Hematopoietic multipotent progenitor cell (in vitro differentiated cells): ENCODE measurements at places on chromosomes 1 and 21. TPM values are rescaled to one million over a fixed set of nuclear protein-coding genes. Genes with fewer than 3 reads are reported as not detected.

DNA sequence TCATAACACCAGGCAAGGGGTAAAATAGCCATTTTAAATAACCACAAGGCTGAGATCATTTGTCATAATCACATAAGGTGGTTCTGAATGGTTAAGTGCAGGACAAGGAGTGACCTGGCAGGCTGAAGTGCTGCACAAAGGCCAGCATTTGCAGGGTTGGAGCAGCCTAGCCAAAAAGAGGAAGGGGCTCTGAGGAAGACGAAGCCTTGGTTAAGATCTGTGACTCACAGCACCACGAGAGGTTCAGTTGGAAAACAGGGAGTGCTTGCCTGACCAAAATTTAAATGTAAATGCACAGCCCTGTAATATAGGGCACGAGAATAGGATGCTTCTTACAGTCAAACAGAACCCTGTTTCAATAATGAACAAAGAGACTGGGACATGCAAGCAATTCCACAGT is 12.1 kb downstream of the ATP5PF start:
- DNase-seq, result peak; percentile 39

RPS6KA1 gene
- 90.5 TPM for total RNA-seq

OSCP1 gene
- 3.2 TPM for total RNA-seq

PTPRC gene
- total RNA-seq, result 281 TPM

DNA sequence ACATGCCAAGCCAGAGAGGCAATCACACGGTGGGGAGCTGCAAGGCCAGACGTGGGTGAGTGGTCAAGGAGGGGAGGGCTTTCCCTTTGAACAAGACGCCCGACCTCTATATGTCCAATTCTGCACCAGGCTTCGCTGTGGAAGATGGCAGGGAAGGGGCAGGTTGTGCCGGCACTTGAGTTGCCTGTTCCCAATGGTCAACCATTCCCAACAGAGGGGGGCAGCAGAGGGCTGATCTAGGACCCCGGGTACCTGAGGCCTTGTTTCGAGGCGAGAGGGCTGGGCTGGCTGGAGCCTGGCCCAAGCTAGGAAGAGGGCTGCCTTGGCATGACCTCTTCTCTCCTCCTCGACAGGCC is 64.9 kb downstream of the TMEM53 start:
- DNase-seq, result no peak

ZZZ3 gene
- total RNA-seq, result 29.4 TPM

GRCh38 chr1:147273409-147274336 is 31.2 kb downstream of the CHD1L start:
- DNase-seq, result peak; percentile 3

RGS1 gene
- total RNA-seq, result 13.7 TPM

GRCh38 chr1:29686012-29686930 is 449.9 kb downstream of the PTPRU start:
- DNase-seq, result no peak

LRRN2 gene
- total RNA-seq, result 1.3 TPM

DNA sequence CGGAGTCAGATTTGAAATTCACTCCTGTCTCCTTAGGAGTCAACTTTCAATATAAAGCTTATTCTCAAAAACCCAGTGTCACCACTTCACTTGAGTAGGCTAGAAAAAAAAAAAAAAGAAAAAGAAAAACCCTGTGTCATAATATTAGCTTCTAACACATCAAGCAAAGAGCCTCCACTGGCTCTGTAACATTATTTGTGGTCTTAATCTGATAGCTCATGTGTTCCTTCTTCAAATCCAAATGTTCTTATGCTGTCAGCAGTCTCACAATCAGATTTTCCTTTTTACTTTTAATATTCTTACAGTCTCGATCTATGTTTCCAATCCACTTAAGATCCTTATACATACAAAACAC is 26.1 kb upstream of the PSMG1 start:
- no peak for DNase-seq

TRIM17 gene
- total RNA-seq, result 0.27 TPM

GRCh38 chr1:92804721-92805201 is 19.9 kb upstream of the EVI5 start:
- peak; percentile 83 for DNase-seq

DNA sequence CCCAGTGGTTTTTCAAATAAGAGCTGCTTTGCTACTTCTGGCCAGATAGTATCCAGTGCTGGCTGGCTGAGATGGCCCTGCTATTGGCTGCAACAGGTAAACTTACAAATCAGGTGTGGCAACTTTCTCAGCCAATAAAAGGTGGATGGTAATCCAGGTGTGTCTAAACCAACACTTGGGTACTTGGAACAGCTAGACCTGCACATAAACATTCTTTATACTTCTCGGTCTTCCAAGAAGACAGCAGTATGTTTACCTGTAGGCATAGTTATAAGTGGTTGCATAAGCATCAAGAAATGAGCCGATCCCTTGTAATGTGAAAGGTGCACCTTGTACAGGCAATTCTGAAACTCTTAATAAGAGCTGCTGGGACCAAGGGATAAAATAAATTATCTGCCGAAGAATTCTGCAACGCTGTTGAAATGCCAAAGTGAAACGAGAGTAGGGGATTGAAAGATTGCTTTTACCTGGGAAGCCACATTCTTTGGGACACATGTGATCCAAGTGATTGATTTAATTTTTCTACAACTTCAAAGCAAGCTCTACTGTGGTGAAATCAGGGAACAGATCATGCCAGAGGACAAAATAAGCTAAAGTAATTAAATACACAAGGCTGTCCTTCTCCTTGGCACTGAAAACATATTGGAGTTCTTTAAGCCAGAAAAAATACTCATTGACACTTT is at the start of gene CLDN8:
Gene CLDN8, minus strand, starts transcription at position 57 of the 683 bp plus-strand sequence. CDS start 172 bp downstream, outside the sequence.
- DNase-seq, result no peak

DNA sequence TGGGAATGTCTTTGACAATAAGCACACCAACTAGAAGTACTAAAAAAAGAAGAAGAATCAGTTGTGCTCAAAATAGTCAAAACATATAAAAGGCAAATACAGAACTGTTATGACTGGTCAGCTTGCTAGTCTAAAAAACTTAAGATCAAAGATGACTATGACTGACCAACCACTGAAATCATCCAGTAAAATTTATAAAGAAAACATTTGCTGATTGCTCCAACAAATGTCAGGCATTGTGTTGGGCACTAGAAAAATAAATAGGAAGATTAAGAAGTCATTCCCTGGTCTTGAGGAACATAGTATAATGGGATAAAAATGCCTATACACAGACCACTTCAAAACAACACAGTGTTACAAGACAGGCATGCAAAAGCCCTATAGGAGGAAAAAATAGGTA is 9.3 kb upstream of the ANGPTL3 start:
- no peak for DNase-seq

CNTN2 gene
- under 0.01 TPM for total RNA-seq

CHRNB2 gene
- total RNA-seq, result not detected

DNASE2B gene
- not detected for total RNA-seq

GRCh38 chr1:85290826-85291225 is 14.4 kb upstream of the BCL10 start:
- DNase-seq, result no peak

DNA sequence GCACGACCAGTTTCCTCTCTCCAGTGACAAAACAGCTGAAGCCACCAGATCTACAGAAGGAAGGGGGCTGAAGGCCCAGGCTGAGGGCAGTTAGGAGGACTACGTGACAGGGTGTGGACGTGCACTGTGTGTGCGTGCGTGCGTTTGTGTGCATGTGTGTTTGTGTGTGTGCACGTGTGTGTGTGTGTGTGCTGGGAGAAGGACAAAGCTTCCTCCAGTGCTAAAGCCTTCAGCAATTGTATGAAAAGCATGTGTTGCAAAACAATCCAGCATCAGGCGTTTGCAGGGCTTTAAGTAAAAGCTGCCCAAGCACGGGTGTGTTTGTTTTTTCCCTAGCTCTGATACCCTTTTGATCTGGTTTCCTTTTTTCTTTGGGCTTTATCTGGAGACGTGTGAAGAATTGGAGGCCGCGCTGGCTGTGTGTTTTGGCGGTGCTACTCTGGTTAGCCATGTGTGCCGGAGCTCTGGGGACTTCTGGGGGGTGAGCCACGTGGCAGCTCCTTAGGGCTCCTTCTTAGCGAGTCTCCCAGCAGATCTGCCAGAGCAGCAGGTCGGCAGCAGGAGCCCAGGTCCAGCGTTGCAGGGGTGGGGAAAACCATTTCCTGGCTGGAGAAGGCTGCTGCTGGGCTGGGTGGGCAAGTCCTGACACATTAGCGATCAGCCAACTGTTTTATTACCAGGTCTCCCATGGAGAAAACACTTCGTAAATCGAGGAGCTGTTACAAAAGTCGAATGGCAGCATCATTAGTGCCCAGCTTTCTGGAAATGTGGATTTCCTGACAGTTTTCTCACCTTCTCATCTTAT is 73.4 kb downstream of the UCK2 start:
- DNase-seq, result no peak

- DNase-seq, result peak; percentile 15
Measured at GRCh38 chr1:69499203-69499803, 68.4 kb upstream of the LRRC7 start.

DNA sequence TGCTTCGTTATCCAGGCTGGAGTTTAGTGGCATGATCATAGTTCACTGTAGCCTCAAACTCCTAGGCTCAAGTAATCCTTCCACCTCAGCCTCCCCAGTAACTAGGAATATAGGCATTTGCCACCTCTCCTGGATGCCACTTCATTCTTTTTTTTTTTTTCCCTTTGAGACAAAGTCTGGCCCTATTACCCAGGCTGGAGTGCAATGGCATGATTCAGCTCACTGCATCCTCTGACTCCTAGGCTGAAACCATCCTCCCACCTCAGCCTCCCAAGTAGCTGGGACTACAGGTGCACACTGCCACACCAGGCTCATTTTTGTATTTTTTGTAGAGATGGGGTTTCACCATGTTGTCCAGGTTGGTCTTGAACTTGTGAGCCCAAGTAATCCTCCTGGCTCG is 19.3 kb downstream of the OSBPL9 start:
- DNase-seq, result no peak

DNA sequence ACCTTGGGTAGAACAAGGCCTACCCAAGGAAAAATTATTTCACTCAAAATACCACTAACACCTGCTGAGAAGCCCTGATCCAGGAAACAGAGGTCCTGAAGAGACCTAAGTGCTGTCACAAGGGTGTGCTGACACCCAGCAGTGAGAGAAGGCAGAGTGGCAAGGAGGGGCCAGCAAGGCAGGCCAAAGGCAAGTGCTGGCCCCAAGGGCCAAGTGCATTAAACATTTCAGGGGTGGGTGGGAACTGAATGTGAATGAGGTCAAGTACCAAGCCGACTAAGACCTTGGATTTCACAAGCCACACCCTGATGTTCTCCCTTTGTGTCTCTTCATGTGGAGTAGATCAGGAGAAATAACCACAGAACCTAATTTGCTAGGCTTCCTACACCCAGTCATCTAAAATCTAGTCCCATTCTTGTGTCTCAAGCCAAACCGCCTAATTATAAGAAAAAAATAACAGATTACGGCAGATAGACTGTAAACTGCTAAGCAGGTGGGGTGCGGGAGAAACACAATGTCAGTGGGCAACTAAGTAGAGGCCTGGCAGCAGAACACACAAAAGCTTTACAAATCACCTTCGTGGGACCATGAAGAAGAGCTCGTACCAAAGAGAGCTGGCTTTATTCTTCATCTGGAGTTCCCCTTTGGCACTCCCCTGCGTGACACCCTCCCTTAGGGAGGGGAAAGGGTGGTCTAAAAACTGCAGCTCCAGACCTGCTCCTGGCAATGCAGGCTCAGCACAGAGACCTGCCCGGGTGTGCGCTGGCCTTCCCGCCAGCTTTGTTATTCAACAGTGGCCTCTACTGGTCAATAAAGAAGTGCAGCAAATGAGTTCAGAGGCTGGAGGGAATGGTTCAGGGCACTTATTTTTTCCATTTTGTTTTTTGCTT is 8.7 kb downstream of the UBE2G2 start:
- DNase-seq, result no peak

DNA sequence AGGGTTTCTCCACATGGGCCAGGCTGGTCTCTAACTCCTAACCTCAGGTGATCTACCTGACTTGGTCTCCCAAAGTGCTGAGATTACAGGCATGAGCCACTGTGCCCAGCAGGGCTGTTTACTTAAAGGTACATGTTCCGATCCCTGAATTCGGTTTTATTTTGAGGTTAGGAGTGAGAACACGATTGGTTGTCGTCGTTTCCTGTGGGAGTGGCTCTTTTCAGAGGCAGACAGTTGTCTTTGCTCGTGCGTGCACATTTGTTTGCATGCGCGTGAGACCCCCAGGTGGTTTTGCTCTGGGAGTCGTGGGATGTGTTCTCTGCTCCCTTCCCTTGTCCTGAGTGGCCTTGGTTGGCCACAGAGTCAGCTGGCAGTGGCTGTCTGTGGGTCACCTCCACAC is 60.2 kb downstream of the SKI start:
- no peak for DNase-seq

DNA sequence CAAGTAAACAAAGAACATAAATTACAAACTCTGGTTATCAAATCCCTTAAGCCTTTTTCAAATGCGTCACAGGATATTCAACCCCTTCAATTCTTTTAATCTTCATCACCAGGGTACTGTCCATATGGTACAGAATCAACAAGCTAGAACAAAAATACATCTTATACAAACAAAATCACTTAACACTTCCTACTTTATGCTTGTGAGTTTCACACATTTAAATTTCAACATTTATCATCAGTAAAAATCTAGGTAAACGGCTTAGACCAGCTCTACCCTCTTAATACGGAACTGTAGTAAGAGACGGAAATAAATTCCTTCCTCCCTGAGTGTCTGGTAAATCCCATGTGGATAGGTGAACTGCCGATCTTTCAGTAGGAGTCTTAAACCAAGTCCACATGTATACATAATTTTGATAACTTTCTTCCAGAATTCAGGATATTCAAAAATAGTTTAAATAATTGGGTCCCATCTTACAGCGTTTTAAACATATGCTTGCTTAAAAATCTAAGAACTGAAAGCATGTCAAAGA is 1.0 kb downstream of the CCDC181 start:
- DNase-seq, result no peak

DNA sequence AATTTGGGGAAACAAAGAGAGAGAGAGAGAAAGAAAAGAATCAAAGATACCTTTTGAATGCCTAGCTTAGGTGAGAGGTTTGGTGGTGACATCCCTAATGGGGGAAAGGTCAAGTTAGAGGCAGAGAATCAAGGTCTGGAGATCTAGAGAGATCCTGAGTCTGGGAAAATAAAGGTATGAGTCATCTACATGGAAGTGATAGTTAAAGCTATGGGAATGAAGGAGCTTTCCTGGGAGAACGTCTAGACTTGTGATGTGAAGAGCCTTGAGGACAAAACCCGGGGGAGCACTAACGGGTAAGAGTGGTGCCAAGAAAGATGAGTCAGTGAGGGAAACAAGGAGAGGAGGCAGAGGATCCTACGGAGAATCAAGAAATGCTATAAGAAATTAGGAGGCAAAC is 110.8 kb upstream of the RUNX1 start:
- DNase-seq, result no peak

TACSTD2 gene
- total RNA-seq, result 0.27 TPM

- no peak for DNase-seq
Measured at GRCh38 chr1:118104951-118105350, 80.1 kb downstream of the SPAG17 start.

NKAIN1 gene
- under 0.01 TPM for total RNA-seq

- DNase-seq, result no peak
Measured at GRCh38 chr1:50417507-50417906, 5.7 kb downstream of the DMRTA2 start.

PRRX1 gene
- total RNA-seq, result not detected
